ENCODE measurements at places on chromosomes 16 and 17. TPM values are rescaled to one million over a fixed set of nuclear protein-coding genes. Genes with fewer than 3 reads are reported as not detected.

The WFIKKN1 gene
- 0.86 TPM for total RNA-seq

The MPV17L gene
- not detected for total RNA-seq

The CDH8 gene
- not detected for total RNA-seq

The DLX3 gene
- total RNA-seq: not detected

The LGALS9B gene
- total RNA-seq: not detected

The FKBP10 gene
- 330 TPM for total RNA-seq

The RNF157 gene
- total RNA-seq: 0.29 TPM

The KRT25 gene
- not detected for total RNA-seq

The LLGL1 gene
- 50.5 TPM for total RNA-seq

The COQ9 gene
- total RNA-seq: 66.3 TPM

The MARVELD3 gene
- total RNA-seq: not detected

The SHISA6 gene
- total RNA-seq: not detected

The ASPA gene
- total RNA-seq: 1.6 TPM

The MAP2K4 gene
- total RNA-seq: 16.7 TPM

The NOTUM gene
- not detected for total RNA-seq

The NKD1 gene
- total RNA-seq: not detected

The SLFN13 gene
- total RNA-seq: 0.86 TPM

The RNF151 gene
- not detected for total RNA-seq

The STH gene
- not detected for total RNA-seq

The TMEM235 gene
- not detected for total RNA-seq

The PROCA1 gene
- total RNA-seq: 0.18 TPM

The NEUROD2 gene
- not detected for total RNA-seq

The CD300LD gene
- not detected for total RNA-seq

The ALOX15B gene
- 0.18 TPM for total RNA-seq

The SEPTIN12 gene
- not detected for total RNA-seq

Measured in myometrial cell (primary cell).